Astrocyte of the spinal cord (primary cell): ENCODE measurements at places on chromosomes 7 and 10.
A peak's percentile ranks its signal among the peaks of the same experiment; 100 is the strongest.

DNA sequence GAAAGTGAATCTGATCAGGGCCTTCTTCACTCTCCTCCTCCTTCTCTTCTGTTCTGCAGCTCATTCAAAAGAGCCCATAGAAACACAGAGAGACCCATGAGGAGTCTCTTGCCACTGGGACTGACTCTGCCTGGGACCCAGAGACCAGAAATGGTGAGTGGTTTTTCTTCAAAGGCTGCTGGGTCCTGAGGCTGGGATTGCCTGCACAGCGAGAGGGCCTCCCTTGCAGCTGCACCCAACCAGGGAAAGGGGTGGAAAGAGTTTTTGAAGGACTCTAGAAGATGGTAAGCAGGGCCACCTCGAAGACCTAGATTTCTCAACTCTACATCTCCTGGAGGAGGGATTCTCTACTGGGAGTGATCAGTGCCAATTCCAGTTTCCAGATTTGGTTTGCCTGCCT is 15.5 kb upstream of the HOXA13 start:
- no peak for DNase-seq

DNA sequence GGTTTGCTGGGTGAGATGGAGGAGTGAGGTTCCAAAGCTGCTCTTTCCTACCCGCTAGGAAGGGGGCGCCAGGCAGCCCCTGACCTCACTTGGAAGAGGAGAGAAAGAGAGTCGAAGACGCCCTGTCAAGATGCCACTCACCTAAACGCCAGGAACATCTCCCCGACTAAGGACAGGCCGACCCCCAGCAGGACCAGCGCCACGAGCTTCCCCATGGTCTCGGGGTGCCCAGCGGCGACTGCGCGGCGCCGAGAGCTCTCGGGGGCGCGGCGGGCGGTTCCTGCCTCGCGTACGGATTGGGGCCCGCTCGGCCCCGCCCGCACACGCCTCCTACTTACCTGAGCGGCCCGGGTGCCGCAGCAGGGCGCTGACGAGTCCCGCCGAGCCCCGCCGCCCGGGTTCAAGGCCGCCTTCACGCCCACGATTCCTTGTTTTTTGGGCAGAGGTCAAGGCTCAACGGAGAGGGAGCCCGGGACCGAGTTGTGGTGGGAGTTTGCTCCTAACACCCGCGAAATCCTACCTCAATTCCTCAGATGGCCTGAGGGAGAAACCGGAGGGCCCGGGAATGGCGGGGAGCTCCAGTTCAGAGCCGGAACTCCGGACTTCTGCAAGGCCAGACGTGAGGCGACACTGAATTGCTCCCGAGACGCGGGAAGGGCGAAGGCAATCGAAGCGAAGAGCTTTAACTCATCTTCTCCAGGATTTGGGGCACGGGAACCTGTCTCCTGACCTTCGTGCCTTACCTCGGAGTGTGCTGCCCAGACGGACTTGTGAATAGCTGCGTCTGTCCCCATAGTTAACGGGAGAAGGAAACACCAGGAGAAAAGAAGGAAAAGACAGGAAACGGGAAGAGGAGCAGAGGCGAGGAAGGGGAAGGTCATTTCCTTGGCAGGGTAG is at the start of gene PON3:
TSS of gene PON3 (minus strand) at position 240 of the 897 bp plus-strand sequence. CDS start at position 215, 25 bp downstream.
- no peak for DNase-seq

DNA sequence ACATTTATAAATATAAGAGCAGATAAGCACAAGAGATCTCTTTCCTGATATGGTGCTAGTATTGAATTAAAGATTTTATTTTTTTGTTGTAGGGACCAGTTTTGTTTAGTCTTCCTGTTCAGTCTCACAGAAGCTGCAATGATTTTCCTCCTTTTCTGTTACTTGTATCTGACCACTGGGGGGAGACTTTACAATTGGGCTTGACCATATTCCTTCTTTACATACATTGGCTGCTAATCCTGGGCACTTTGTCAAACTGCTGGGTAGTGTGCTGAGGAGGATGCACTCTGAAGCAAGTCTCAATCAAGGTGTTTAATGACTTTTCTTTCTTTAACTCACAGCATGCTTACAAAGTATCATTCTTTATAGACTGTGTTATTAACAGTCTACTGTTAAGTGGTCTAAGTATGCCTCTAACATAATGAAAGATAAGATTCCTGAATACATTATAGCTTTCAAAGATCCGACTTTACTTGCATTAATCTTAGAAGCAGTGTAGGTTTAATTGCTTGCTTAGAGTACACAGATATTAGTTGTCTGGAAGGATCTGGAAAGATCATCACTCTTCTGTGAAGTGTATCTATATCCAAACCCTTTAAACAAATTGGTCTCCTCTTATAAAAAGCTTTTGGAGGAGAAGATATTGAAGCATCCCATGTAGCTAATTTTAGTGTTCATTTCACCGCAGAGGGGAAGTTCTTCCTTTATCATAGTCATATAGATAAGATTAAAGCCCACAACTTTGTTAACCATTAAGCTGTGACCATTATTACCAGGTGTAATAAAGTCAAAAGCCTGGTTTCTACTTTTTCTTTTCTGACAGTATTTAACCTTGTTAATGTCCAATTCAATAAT is 3.1 kb downstream of the PALS2 start:
- peak; percentile 73 for DNase-seq

DNA sequence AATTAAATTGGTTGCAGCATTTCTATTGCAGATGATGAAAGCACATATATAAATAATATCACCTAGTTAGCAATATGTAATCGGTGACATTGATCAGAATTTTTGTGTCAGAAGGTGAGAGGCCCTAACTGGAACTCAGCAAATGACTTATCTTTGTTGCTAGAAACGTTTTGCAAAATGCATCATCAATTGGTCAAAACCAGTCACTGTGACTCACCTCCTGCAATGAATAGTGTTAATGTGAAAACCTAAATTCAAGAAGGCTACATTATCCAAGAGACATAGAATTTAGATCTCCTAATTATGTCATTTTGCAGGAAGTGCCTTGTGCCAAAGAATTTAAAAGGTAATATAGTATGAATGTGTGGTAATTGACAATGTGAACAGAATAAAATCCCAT is 9.8 kb upstream of the PNLIPRP3 start:
- peak; percentile 17 for DNase-seq

DNA sequence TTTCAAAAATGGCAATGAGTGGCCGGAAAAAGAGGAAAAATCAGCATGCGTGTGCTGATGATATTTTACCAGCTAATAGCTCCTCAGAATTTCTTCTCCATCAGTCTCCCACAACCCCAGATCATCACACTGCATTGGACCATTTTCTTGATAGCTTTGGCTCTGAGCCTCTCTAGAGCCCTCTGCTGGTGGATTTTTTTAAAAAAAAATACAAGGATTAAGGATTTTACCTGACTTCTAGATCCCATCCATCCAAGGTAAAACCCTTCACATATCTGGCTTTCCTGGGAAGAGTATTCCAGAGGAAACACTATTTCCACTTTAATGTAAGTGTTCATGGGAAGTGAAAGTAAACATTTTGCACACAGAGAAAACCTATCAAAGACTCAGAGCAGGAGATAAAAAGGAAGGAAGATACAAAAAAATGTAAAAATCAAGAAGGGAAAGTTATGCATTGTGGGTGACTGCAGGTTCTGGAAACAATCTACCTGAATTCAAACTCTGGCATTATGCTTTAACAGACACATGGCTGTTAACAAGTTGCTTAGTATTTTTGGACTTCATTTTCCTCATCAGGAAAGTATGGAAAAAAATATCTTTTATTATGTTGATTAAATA is 380.9 kb downstream of the LRRTM3 start:
- DNase-seq, result peak; percentile 16

DNA sequence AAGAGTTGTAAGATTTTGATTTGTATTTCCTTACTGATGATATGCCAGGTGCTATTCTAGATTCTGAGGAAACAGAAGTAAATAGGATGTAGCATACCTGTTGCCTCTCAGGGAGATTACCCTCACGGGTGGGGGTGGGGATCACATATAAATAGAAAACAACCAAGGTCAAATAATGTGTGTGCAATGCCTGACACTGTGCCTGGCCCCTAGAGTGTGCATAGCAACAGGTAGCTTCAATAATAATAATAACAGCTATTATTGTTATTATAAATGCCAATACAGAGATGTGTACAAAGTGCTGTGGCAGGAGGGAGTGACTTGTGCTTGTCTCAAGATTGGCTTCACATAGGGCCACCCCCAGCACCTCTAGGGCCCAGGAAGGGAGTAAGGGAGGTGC is 24.0 kb downstream of the CNNM1 start:
- no peak for DNase-seq

DNA sequence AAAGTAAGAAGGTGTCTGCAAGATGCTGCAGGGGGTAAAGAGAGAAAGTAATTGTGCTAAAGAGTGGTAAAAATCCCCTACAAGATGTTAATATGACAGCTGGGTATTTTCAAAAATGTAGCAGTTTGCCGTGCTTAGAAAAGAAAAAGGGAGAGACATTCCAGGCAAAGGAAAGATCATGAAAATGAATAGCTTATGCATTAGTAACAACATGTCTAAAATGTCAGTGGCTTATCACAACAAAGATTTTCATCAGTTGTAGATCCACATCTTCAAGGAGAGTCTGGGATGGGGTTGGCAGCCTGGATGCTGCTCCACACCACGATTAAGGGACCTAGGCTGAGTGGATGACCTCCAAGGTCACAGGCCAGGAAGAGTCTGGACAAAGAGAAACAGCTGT is 920.9 kb downstream of the GRID1 start:
- no peak for DNase-seq

- no peak for DNase-seq
These were observed 115.1 kb downstream of the CCNY start for GRCh38 chr10:35451151-35452016.

DNA sequence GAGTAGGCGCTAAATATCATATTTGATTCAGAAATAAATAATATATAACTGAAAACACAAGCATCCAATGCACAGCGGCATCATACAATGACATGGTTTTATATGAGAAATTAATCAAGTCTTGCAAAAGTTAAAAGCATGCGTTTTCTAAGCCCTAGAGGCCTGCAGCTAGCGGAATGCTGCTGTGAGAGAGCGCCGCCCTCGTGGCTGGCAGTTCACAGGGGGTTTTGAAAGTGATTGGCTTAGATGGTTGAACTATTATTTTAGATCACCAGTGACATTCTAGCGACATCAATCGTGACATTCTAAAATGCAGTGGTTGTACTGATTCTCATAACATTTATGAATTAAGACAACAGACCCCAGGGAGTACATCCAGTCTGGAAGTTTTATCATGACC is 235.2 kb upstream of the MGMT start:
- DNase-seq, result no peak

DNA sequence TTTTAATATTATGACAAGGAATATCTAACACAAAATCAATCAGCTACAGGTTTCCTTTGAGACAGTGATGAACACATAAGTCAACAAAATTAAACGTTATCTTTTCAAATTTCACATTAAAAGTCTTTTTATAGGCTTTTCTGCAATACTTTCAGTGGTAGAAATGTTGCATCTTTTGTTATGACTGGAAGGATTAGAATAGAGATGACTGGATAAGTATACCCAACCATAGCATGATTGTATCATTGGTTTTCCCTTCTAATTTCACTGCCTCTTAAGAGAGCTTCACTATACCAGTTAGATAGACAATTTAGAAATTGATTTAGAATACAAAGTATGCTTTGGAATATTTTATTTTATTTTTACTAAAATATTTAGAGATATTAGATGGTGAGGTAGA is 273.9 kb downstream of the PHF14 start:
- no peak for DNase-seq

DNA sequence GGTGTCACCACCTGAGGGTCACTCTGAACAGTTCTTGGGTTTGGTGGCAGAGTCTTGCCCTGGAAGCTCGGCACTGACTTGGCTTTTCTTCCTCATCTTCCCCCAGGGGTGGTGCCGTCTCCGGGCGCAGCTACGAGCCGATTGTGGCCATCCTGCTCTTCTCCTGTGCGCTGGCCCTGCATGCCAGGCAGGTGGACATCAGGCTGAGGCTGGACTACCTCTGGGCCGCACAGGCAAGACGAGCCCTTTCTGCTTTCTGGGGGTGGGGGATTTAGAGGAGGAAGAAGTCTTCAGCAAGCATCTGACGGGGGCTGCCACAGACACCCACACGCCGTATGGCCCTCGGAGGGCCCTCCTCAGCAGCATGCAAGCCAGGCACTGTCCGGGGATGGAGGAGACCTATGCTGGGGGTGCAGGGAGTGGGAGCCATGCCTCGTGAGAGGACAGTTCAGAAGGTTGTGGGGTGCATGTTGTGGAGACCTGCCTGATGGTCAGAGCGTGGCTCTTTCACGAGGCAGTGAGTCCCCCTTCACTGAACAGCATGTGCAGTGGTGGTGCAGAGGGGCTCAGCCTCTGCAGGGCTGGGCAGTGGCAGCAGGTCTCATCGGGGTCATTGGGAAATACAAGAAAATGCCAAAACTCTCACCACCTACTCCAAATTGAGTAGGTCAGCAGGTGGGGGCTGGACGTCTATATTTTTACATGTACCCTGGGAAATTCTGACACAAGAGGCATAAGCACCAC is 112.4 kb downstream of the ADCY1 start:
- no peak for DNase-seq

DNA sequence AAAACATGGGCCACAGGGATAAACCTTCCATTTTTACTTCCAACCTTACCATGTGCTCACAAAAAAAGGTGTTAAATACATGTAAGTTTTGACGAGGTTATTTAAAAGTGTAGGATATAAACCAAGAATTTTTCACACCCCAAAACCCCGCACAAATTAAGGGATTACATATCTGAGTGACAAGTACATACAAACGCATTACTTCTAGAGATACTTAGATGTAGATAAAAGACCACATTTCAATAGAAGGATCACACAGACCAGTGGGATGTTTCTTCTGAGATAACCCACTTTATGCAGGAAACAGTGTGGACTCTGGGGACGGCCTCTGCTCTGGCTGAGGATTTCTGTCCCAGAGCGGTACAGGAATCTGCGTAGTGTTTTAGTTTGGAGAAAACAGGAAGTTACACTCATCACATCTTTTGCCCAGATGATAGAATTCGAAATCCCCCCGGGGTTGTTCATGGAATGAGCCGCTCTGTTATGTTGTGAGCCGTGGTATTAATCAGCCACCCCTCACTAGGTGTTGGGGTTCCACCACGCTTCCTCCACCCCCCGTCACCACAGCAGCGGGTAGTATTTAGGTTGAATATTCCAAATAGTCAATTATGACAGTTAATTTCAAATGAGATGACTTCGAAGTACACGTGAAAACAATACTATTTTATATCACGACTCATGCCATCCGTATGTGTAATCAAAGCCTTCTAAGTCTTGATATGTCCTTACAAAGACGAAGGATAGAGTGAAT is 1.3 kb upstream of the CUL1 start:
- DNase-seq, result peak; percentile 20
